ENCODE measurements at places on chromosomes 6 and 20.

- no peak for DNase-seq
These were observed 296.5 kb downstream of the RNGTT start for GRCh38 chr6:88666901-88667300.

- DNase-seq, result no peak
These were observed 120.6 kb downstream of the RCAN2 start for GRCh38 chr6:46370622-46371021.

DNA sequence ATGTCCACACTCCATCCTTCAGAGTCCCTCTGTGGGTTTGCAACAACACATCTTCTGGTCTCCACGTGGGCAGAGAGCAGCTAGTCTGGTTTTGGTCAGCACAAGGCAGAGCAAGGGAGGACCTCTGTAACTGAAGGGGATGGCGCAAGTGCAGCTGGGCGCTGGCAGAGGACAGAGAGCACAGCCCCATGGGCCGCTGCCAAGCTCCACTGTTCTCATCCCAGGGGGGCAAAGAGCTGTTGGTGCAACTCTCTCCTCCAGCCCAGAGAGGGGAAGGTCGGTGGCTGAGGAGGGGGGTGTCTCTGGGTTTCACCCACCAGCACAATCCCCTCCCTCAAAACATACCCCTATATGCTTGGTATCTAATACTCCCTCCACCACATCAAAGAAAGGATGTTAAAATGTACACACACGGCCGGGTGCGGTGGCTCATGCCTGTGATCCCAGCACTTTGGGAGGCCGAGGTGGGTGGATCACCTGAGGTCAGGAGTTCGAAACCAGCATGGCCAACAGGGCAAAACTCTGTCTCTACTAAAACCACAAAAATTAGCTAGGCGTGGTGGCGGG, 9.1 kb downstream of the ATP9A start:
- DNase-seq, result no peak

- DNase-seq, result no peak
These were observed 19.2 kb downstream of the NCOA6 start for GRCh38 chr20:34806255-34806654.

GRCh38 chr6:68651011-68651985, 16.2 kb downstream of the ADGRB3 start:
- DNase-seq, result no peak

DNA sequence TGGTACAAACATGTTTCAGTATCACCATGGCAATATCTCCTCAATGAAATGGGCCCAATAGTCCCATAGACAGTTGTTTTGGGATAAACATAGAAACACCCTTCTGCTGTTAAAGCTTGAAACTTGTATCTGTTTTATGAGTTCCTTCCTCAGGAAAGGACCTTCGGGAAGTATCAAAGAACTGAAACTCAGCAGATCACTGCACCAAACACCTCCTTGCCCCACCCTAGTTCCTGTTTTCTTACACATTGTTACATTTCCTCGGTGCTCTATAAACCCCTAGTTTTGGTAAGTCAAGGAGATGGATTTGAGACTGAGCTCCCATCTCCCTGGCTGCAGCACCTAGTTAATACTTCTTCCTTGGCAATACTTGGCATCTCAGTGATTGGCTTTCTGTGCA, 73.8 kb upstream of the ECI2 start:
- DNase-seq, result no peak

DNA sequence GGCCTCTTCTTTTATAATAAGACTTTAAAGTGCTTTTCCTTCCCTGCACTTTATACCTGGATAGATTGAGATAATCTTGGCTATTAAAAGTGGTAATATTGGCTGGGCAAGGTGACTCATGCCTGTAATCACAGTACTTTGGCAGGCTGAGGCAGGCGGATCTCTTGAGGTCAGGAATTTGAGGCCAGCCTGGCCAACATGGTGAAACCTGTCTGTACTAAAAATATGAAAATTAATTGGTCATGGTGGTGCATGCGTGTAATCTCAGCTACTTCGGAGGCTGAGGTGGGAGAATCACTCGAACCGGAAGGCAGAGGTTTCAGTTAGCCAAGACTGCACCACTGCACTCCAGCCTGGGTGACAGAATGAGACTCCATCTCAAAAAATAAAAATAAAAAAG, 197.1 kb upstream of the RGS17 start:
- DNase-seq, result peak; percentile 45

Measured in epithelial cell of prostate (primary cell).